Cardiac muscle cell (in vitro differentiated cells and primary cell): ENCODE measurements at places on chromosomes 3 and 15. TPM values are rescaled to one million over a fixed set of nuclear protein-coding genes. Genes with fewer than 3 reads are reported as not detected.
A peak's percentile ranks its signal among the peaks of the same experiment; 100 is the strongest.

- DNase-seq: no peak
Observed at GRCh38 chr3:140359233-140359995, 318.4 kb upstream of the TRIM42 start.

- DNase-seq: no peak
Observed at GRCh38 chr15:43928152-43928551, 101.3 kb downstream of the WDR76 start.

DNA sequence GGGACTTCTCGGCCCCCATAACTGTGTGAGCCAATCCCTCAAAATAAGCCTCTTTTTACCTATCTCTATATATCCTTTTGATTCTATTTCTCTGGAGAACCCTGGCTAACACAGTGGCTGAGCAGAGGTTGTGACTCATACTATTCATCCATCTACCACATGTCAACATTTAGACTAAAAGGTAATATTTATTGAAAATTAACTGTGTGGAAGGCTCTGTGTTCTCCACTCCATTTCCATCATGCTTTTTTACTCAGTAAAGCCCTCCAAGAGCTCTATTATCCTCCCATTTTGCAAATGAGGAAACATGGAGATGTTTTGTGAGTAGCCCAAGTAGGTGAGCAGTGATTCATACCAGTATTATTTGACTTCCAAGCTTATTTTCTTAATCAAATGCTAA lies 217.9 kb upstream of the DCBLD2 start:
- DNase-seq: no peak

DNA sequence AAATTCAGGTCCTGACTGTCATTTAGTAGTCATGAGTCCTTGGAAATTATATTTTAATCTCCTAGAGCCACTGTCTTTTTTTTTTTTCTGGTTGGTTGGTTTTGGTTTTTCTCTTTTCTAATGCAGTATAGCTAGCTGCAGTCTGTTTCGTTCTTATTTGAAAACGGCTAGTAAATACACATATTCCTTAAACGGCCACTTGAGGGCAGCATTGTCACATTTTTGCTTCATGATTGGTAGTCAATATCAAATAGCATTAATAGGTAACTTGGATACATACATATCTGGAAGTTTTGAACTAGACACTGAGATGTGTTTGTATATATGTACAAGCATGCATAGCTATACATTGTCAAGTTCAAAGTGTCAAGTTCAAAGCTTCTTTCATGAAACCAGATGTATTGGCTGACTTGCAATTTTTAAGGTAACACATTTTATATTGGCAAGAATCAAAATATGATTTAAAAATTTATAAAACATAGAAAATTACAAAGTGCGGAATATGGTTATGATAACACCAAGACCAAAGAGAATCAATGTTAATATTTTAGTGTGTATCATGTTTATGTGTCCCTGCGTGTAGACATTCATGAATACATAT lies 22.5 kb downstream of the GABRA5 start:
- peak; percentile 81 for DNase-seq

GRCh38 chr3:158773845-158774830 lies 27.7 kb upstream of the MFSD1 start:
- peak; percentile 93 for DNase-seq

- no peak for DNase-seq
Observed at GRCh38 chr3:150038830-150039229, 68.1 kb upstream of the PFN2 start.

- DNase-seq: no peak
Observed at GRCh38 chr3:120416868-120417267, 33.9 kb downstream of the FSTL1 start.

DNA sequence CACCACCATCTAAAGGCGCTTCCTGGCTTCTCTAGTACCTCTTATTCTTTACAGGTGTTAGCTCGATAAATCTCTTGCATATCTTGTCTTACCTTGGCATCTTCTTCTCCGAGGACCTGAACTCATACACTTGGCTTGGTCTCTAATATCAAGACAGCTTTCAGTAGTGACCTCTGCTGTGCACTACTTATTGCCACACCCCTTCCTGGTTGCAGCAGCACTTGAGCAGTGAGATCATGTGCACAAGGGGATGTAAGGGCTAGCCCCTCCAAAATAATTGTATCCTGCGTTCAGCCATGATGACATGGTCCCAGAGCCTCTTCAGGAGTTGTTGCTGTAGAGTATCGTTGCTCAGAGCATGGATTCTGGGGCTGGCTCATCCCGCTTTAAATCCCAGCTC lies 1.3 kb upstream of the PLA1A start:
- no peak for DNase-seq

- DNase-seq: no peak
Observed at GRCh38 chr3:48585411-48585810, 9.7 kb downstream of the COL7A1 start.

- DNase-seq: no peak
Observed at GRCh38 chr3:96991800-96992365, 177.5 kb downstream of the EPHA6 start.

- DNase-seq: no peak
Observed at GRCh38 chr3:58241306-58242044, 3.9 kb downstream of the ABHD6 start.

GRCh38 chr3:9833078-9833477 lies 10.7 kb downstream of the RPUSD3 start:
- DNase-seq: no peak

- DNase-seq: no peak
Observed at GRCh38 chr3:132457286-132457685, 40.0 kb downstream of the DNAJC13 start.

DNA sequence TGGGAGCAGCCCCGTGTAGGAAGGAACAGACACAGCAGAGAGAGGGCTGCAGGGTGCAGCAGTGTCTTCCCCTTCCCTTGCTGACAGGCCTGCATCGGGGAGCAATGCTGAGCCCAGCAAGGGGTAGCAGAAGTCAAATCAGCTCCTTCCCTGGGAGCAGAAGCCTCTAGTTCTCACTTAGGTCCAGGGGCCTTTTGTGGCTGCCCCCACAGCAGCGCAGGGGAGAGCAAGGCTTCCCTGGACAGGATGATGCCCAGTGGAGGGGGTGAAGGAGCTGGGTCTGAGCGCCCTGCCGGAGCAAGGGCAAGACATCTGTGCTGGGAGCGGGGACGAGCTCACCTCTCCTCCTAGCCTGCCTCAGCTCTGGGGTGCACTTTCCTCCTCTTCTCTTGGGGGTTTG lies 827 bp downstream of the PLCB2 start:
- DNase-seq: no peak

DNA sequence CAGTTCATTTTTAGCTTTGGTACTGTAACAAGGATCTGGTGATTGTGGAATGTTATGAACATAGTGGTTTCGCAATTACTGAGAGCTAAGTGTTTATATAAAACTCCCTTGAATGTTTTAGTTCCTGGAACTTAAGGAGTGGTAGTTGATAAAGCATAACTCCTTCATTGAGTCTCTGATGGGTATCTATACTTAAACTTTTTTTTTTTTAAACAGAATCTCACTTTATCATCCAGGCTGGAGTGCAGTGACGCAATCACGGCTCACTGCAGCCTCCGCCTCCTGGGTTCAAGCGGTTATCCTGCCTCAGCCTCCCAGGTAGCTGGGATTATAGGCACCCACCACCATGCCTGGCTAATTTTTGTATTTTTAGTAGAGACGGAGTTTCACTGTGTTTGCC lies 11.3 kb downstream of the PRKCI start:
- no peak for DNase-seq

- no peak for DNase-seq
Observed at GRCh38 chr3:38782148-38782547, 33.9 kb downstream of the SCN10A start.

- DNase-seq: no peak
Observed at GRCh38 chr3:59920822-59921221, 871.0 kb upstream of the CFAP20DC start.

Gene REC114
- total RNA-seq: 2.3 and 2.8 TPM in 2 replicates

Gene MKRN3
- total RNA-seq: not detected in 2 replicates

Gene GRIP2
- 0.06 TPM in 1 of 2 replicates, not detected in the other for total RNA-seq

Gene TRIM42
- total RNA-seq: not detected in 2 replicates

Gene SV2B
- 0.03 TPM in 1 of 2 replicates, not detected in the other for total RNA-seq

Gene PPP1R14D
- not detected in 2 replicates for total RNA-seq

Gene ZSCAN29
- 27.1 and 29.8 TPM in 2 replicates for total RNA-seq

Gene PRR20G
- total RNA-seq: not detected in 2 replicates
